BJ (cell line): ENCODE measurements at places on chromosomes 6 and 20.

DNA sequence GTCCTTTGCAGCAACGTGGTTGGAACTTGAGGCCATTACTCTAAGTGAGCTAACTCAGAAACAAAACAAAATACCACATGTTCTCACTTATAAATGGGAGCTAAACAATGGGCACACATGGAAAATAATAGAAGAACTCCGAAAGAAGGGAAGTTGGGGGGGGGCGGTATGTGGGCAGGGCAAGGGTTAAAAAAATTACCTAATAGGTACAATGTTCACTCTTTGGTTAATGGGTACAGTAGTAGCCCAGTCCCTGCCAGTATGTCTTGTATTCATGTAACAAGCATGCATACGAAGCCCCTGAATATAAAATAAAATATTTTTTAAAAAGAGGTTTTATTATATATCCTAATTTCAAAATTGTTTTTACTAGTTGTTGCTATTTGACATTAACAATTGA is 15.3 kb upstream of the FHL5 start:
- DNase-seq = no peak

DNA sequence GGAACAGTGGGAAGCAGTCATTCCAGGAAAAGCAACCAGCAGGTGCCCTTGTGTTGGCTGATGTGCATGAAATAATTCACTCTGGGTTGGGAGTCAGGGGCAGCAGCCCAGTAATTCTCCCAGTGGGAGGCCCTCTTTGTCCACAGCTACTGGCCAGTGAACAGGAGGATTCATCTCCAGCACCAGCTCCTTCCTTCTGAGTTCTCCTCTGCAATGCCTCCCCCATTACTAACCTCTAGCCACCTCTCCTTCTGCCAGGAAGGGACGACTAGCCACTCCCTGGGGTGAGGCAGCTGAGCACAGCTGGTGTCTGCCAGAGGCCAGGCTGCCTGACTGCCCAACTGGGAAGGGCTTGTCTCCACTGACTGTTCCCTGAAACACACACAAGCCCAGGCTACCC is 12.5 kb upstream of the R3HDML start:
- DNase-seq = no peak

- DNase-seq = no peak
Observed at GRCh38 chr20:59165891-59166709, 2.5 kb downstream of the ZNF831 start.

- DNase-seq = no peak
Observed at GRCh38 chr6:38413102-38413800, 226.5 kb downstream of the BTBD9 start.

DNA sequence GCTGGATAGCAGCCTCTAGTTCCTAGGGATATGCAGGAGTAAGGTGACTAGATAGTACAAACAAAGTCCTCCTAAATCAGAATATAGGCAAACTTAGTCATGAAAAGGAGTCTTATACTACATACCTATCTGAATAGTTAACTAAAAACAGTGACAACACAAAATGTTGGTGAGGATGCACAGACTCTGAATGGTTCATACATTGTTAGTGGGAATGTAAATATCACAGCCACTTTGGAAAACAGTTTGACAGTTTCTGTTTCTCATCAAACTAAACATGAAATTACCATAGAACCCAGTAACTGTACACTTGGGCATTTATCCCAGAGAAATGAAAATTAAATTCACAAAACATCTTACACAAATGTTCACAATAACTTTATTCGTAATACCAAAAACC is 17.2 kb downstream of the NFS1 start:
- DNase-seq = no peak

- no peak for DNase-seq
Observed at GRCh38 chr6:22363714-22364239, 66.9 kb upstream of the PRL start.

DNA sequence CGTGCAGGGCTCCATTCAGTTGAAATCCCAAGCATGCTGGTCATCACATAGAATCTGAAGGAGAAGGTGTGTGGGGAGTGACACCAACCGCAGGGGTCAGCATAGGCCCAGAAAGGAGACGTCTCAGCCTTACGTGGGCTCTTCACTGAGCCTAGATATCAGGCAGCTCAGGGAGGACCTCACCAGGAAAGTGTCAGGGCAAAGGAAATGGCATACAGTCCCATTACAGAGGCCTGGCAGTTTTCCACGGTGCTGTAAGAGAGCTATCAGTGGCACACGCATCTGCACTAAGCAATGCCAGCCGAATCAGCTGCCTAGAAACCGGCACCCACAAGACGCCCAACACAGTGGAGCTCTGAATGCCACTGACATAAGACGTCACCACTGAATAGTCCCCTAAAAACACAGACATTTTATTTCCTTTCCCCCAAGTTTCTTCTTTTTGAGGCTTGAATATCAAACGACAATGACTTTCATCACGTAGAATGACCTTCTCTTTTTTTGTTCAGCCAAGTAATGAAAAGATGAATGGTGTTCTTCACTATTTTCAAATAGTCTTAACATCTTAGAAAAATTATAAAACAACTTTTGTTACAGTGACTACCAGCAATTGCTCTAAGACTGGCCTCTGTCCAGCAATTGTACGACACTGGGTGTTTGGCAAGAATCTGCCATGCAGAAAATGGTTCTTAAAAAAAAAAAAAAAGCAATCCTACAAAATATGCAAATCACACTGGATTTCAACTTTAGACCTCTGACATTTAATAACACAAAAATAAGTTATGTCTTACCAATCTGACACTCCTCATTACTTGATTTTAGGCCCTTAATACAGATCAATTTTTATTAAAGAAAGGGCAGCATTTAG is 88.9 kb upstream of the FOXQ1 start:
- no peak for DNase-seq

DNA sequence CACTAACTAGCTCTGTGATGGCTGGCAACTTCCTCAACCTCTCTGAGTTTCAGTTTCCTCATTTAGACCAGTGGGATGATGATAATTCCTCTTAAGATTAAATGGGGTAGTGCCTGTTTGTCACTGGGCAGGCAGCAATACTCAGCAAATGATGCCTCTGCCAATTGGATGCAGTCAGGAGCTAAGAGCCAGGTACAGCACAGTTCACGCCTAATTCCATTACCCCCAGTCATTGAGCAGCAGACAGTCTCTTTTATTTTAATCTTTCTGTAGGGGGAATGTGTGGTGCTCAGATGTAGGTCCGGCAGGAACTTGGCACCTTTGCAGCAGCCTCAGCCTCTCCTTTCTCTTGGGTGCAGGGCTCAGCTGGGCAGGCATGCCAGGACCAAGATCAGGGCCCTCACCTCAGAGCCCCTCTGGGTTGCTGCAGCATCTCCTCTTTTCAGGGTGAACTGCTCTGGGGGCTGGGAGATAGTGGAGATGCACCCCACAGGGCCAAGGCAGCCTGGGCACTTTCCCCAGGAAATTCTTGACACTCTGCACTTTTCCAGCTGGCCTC is 243.8 kb downstream of the LRFN2 start:
- DNase-seq = no peak

- DNase-seq = no peak
Observed at GRCh38 chr6:25434921-25435320, 155.7 kb downstream of the CARMIL1 start.

DNA sequence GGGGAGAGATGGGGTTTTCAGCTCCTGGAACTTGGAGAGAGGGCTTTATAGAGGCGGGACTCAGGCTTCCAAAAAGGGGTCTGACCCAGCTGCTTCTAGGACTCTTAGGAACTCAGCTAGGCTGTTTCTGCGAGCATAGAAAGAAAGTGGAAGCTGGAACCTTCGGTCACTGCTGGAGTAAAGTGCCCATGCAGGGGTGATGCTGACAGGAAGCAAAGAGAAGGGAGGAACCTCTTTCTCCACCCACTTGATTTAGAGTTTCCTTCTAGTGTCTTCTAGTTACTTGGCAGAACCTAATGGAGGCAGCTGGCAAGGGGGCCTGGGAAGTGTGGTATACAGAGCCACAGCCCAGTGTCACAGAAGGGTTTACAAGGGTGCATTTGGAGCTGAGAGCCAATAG is 283.6 kb downstream of the QKI start:
- no peak for DNase-seq

DNA sequence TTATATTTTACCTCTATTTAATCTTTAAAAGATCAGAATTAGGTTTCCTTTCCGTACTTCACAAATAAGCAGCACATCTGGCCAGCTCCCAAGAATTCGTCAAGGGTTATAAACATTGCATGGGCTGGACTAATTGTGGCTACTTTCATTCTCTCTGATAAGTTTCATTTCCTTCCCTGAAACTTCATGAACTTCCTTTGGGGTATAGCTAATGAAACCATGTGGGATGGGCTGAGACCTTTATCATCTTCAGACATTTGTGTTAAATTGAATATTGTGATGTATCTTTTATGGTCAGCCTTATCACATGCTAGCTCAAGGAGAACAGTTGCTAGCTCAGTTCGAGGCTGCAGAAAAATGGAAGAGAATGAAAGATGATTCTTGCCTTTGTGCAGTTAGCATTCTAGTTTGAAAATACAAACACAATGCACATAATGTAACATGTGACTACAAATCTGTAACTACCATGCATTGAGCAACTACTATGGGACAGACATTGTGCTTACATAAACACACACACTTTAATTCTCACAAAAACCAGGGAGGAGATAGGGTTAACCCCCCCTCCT is 1.7 kb upstream of the GMPR start:
- peak; percentile 24 for DNase-seq

- no peak for DNase-seq
Observed at GRCh38 chr20:49792006-49792405, 20.6 kb upstream of the SLC9A8 start.

- DNase-seq = no peak
Observed at GRCh38 chr6:23692184-23692583, 433.8 kb upstream of the NRSN1 start.

DNA sequence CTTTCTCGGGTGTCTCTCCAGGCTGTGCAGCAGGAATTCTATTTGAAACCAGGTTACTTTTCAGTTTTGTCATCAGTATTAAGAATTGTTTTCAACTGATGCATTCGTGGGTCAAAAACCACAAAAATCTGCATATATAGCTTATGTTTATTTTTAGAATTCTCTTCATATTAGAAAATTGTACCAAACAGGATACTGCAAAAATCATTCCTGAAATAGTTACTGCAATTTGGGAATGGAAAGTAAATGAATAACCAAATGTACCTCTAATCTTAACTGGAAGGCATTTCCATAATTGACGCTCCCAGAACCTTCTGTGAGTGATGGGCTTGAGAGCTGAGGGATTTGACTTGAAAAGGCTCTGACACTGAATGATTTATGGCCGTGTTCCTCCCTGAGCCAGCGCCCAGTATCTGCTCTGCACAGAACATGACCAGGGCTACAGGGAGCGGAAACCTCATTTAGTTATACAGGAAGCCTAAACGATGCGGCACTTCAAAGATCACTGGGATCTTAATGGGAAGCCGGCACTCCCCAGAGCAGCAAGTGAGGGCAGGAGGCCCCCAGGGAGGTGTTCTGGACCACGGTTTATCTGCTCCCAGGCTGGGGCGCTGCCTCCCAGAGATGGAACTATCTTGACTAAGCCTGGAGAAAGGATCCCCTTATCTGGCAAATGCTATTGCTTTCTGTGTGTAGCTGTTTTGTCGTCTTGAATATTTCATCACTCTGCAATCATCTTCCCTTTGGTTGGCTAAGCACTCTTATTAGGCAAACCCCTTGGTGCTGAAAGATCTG is 446.0 kb downstream of the QKI start:
- peak; percentile 9 for DNase-seq

GRCh38 chr6:107495196-107495643 is 5.3 kb downstream of the SOBP start:
- no peak for DNase-seq

DNA sequence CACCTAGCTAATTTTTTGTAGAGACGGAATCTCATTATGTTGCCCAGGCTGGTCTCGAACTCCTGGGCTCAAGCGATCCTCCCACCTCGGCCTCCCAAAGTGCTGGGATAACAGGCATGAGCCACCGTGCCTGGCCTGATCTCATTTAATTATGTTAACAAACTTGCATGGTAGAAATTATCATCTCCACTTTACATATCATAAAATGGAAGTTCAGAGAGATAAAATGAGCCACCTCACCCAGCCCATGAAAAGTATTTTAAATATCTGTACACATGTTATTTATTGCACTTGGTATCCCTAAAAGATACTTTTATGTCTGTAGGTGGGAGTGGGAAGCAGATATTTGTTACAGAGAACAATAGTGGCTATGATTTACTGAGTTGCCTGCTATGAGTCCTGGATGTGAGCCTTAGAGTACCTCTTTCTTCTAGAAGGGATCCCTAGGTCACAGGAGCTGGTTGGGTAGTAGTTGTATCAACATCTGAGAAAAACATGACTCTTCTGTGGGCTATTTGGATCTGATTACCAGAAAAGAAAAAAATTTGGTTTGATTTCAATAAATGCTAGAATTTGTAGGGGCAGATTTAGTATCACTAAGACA is 52.4 kb upstream of the EIF2S2 start:
- no peak for DNase-seq

- no peak for DNase-seq
Observed at GRCh38 chr6:3364391-3364790, 92.5 kb downstream of the SLC22A23 start.

DNA sequence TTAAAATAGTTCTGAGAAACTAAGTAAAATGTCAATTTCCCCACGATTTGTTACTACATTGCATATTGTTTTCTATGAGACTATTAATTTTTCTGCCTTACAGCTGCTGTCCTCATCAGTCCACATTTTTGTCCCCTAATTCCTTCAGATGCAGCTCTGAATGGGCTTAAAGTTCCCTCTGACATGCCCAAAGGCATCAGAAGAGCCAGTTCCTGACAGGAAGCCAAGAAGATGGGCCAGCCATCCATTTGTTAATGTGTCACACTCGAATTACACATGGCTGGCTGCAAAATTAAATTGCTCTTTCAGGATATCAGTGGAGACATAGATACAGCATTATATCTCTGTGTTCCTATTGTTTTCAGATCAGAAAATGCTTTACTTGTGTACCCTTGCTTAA is 1223.0 kb downstream of the EPHA7 start:
- no peak for DNase-seq

DNA sequence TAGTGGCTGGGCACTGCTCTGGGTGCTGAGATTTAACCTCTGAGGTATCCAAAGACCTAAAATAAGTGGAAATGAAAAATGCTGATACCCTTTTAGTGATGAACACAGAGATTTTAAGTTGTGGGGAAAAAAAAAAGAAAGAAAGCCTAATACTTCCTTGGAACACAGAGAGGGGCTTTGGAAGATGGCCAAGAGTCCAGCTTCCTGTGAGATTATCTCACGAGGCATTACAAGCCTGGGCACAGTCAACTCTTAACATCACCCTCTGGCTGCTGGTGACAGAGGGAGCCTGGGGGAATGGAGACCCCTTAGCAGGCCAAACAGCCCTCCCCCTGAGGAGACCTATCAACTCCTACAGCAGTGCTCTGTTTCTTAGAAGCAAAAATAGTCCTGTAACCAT is 19.7 kb downstream of the BTN2A1 start:
- DNase-seq = no peak
